ENCODE measurements at places on chromosomes 3 and 15. TPM values are rescaled to one million over a fixed set of nuclear protein-coding genes. Genes with fewer than 3 reads are reported as not detected.

- no peak for DNase-seq
These were observed 5.5 kb downstream of the CHSY1 start for GRCh38 chr15:101246391-101246790.

Gene TM4SF4
- total RNA-seq = not detected

Gene TMEM42
- 7.0 TPM for total RNA-seq

Gene COX17
- 20.2 TPM for total RNA-seq

- DNase-seq = no peak
These were observed 32.2 kb downstream of the ANAPC13 start for GRCh38 chr3:134453631-134454030.

- peak; percentile 12 for DNase-seq
These were observed at the start of gene SCG5 for GRCh38 chr15:32641517-32642059. TSS of gene SCG5 (plus strand) at chr15:32641710. CDS start at chr15:32643593, 1,883 bp downstream.

DNA sequence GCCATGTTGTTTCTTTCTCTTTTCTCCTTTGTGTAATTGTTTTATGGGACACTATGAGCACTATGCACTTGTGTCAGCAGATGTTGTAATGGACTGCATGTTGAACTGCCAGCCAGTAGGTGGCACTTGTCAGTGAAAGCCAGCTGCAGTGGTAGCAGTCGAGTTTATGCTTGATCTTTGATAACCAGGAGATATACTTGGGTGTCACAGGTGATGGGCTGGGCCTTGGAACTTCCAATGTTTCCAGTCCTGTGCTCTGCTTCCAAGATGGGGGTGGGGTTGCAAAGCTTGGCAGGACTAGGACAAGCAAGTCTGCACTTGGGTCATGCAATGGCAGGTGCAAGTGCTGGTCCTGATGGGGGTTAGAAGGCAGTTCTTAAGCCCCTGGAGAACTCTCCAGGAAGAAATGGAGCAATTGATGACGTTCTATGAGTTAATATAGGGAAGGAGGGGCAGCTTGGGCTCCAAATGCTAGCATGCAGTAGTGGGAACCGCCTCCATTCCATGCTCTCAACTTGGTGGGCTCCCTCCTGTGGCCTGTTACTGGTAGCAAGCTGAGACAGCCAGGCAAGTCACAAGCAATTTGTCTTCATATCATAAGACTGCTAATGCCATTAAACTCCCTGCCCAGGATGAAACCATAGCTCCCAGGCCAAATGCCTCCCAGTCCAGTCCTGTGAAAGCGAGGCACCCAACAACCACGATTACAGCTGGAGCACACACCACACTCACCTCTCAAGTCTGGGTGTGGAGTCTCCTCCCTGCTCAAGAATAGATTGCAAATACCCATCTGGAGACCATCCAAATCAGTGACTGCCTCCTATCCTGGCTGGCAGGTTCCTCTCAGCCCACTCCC is 287.2 kb downstream of the CGGBP1 start:
- DNase-seq = no peak

Gene ST8SIA2
- 3.2 TPM for total RNA-seq

GRCh38 chr3:168213920-168214319 is 118.2 kb upstream of the GOLIM4 start:
- no peak for DNase-seq

DNA sequence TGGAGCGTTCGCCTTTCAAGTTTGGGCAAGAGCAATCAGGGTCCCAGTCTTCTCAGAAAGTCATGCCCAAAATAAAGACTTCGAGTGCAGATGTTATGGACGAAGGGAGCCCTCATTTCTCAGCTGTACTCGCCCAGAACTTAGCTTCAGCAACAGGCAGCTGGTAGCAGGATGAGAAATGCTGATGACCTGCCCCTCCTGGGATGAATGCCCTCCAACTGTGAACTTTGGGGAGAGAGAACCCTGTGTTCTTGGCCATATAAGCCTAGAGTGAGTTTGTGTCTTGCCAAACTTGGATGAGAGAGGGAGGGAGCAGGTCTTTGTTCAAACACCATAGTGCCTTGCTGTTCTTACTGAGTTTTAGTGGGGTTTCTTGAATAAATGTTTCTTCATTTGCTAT is 400.3 kb downstream of the LRTM1 start:
- DNase-seq = no peak

GRCh38 chr3:144273601-144274000 is 302.0 kb downstream of the DIPK2A start:
- no peak for DNase-seq

Gene TLR9
- total RNA-seq = not detected

Measured in skin of body (tissue), 3 donors.